Bone marrow (tissue), 2 donors: ENCODE measurements at places on chromosomes 3 and 15.

GRCh38 chr15:68691705-68692104, 112.9 kb downstream of the CORO2B start:
- no peak for DNase-seq

DNA sequence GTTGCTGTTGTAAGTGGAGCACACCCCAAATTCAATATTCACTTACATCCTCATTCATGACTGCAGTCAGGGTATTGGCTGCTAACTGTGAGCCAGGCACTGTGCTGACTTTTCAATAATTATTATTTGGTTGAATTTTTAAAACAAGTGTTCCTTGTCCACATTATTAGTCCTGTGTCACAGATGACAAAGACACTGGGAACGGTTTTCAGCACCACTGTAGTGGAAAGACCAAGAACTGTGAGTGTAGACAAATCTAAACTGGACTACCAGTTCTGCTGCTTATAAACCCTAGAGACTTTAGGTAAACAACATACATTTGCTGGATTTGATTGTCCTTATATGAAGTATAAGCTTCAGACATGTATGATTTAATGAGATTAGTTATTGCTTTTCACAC, 197.7 kb upstream of the ROBO2 start:
- DNase-seq: no peak

GRCh38 chr3:9384141-9384828, 13.1 kb upstream of the SETD5 start:
- DNase-seq: no peak

GRCh38 chr3:60391292-60391691, 860.0 kb downstream of the FHIT start:
- DNase-seq: no peak

DNA sequence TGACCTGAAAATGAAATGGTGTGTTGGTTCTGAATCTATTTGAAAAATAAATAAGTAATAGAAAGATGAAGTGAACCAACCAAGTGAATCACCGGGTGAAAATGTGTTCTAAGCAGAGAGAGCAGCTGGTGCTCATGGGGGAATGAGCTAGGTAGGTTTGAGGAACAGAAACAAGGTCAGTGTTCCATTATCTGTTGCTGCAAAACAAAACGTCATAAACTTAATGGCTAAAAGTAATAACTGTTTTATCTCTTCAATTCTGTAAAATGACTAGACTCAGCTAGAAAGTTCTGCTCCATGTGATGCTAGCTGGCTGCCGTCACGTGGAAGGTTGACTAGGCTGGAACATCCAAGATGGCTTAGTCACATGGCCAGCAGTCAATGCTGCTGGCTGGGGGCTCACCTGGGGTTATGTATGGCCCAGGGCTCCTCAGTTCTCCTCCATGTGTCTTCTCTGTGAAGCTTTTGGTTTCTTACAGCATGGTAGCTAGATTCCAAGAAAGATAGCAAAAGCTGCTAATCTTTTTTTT, 13.3 kb upstream of the SH3BP5 start:
- DNase-seq: no peak

- no peak for DNase-seq
Measured at GRCh38 chr3:14935592-14936345, 11.6 kb upstream of the NR2C2 start.

DNA sequence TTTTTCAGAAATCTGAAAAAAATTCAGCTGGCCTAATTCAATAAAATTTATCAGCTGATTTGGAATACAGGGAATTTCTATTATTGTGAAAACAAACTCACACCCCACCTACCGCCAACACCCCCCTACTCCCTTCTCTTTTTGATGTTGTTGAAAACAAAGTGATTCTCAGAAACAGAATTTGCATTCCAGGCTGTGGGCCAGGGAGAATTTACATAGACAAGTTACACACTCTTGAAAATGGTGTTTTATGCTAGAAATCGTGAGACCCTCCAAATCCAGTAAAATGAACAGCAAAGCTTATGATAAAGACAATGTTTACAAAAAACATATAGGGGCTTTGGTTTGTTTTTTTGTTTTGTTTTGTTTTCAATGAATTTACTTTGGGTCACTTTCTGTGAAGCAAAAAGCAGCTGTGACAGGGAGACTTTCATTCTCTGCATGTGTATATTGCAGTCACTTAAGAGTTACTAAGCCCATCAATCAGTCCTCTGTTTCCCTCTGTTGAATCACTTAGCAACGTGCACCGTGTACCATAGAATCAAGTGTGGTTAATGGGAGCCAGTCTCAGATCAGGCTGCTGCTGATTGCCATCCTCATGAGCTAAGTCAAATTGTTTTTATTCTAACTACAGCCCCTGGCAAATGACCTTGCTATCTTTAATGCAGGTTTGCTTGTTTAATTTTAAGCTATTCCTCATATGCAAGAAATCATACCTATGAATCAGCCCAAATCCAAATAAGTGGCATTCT, 159.8 kb downstream of the ALCAM start:
- DNase-seq: no peak

DNA sequence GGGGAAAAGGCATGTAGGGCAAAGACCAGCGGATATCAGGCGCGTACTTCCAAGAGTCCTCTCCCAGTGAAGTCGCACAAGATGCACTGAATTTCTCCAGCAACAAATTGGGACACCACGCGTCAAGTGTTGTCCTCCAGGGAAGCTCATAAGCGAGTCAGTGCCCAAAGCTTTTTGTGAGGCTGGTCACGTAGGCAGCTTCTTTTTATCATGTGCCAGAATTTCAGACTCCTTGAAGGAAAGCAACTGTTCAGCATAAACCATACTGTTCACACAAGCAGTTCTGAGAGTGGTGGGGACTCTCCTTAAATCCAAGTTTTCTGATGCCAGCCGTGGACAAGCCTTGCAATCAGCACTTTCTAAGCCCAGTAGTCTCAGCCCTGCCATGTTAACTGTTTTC, 10.1 kb upstream of the FSTL1 start:
- no peak for DNase-seq

DNA sequence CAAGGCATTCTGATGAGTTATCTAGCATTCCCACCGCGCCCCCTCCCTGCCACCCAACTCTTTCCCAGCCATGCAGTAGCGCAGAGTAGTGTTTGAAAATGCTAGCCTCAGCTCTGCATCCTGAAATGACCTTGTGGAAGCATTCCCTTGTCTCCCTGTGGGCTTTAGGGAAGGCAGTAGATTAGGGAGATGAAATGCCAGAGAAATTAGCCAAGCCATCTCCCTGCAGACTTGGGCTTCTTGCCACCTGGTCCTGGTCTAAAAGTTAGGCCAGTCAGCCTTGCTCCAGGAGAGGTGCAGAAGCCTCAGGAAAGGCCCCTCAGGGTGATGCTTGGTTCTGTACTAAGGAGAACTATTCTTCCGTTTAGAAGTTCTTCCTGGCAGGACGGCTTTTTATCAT, 231.2 kb downstream of the CACNA2D3 start:
- DNase-seq: no peak

GRCh38 chr3:100024520-100025303, 89.6 kb downstream of the FILIP1L start:
- DNase-seq: no peak

GRCh38 chr3:179150610-179151009, 2.5 kb downstream of the PIK3CA start:
- DNase-seq: no peak

- DNase-seq: no peak
Measured at GRCh38 chr15:95968856-95969255, 361.6 kb upstream of the NR2F2 start.

DNA sequence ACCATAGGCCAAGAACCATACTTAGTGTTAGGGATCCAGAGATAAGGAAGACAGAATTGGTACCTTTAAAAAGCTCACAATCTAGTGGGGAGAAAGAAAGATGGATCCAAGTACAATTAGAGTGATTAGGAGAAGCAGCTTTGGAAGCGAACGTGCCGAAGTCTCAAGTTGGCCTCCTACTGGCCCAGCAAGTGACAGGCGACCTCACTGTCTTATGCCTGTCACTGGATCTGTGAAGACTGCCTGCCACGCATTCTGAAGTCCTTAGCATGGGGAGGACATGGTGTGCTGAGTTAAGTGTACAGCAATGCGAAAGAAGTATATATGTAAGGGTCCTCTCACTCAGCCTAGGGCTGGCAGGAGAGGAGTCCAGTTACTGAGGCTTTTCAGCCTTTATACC, 141.0 kb downstream of the GABRB3 start:
- no peak for DNase-seq

- DNase-seq: no peak
Measured at GRCh38 chr3:18113417-18113816, 311.7 kb downstream of the SATB1 start.

- no peak for DNase-seq
Measured at GRCh38 chr15:43941555-43941954, 114.8 kb downstream of the WDR76 start.

DNA sequence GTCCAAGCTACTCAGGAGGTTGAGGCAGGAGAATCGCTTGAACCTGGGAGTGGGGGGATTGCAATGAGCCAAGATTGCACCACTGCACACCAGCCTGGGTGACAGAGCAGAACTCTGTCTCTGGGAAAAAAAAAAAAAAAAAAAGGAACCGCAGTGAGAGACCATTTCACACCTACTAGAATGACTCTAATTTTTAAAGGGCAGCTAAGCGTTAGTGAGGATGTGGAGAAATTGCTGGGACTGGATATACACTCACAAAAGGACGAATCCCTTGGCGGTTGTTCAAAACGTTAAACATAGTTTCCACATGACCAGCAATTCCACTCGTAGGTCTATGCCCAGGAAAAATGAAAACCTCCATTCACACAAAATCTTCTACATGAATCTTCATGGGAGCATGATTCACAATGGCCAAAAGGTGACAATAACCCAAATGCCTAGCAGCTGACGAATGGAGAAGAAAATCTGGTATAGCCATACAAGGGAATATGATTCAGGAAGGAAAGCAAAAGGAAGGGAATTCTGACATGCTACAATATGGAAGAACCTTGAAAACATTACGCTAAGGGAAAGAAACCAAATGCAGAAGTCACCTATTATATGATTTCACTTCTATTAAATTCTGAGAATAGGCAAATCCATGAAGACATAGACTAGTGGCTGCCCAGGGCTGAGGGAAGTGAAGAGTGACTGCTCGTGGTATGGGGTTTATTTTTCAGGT, 127.0 kb downstream of the CHSY1 start:
- DNase-seq: no peak

DNA sequence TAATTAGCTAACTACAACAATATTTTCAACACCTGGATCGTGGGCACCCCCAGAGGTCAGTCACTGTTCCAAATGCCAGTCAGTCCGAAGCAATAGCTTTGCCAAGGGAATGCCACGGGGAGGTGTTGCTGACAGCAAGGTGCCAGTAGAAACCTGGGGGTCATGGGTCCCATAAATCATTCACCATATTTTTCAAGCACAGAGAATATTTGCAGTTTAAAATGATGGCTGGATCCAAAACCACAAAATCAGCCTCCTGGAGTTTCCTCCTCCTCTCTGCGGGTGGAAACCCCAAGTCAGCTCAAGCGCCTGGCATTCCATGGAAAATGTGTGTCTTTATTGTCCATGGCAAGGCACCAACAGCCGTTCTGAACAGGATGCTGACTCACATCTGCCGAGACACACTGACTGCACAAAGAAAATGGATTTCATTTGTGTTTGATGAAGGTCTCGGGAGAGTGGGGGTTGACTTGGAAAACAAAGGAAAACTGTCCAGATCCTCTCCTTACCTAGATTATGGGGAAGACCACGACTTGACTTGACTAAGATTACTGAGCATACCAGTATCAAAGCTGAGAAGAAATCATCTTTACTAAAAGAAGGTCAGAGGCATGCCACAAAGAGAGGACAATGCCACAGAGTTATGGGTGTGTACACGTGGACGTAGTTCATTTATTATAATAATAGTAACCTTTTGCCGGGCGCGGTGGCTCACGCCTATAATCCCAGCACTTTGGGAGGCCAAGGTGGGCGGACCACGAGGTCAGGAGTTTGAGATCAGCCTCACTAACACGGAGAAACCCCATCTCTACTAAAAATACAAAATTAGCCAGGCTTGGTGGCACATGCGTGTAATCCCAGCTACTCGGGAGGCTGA, 26.4 kb downstream of the ANXA2 start:
- DNase-seq: no peak

DNA sequence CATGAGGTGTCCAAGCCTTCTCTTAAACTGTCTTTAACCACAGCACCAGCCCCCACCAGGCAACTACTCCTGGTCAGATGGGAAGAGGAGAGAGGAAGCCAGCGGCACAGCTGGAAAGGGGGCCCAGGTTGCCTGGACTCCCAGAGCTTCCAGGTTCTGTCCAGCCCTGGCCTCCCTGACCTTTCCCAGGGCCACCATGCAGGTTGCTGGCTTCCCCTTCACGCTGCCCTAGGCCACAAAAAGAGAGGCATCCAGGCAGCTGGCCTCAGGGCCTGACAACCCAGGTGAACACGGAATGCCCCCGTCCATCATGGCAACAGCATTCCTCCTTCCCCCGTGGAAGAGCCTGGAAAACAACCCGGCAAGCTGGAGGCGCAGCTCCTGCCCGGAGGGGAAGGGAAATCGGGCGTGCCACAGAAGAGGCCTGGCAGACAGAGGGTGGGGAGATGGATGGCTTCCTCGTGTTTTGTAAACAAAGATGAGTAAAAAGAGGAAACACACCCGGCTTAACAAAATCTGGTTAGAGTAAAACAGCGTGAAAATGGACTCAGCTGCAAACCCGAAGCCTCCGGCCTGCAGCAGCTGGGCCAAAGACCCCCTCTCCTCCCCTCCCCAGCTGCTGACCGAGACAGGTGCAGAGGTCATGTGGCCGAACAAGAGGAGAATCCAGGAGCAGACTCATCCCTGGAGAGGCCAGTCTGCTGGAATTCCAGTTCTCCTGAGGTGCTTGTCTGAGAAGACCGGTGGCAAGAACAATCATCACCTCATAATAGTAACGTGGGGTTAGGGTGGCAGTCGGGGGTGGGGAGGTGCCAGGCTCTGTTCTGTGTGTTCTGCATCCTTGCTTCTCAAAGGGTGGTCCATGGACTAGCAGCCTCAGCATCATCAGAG, 15.5 kb downstream of the BMF start:
- DNase-seq: peak; percentile 57

DNA sequence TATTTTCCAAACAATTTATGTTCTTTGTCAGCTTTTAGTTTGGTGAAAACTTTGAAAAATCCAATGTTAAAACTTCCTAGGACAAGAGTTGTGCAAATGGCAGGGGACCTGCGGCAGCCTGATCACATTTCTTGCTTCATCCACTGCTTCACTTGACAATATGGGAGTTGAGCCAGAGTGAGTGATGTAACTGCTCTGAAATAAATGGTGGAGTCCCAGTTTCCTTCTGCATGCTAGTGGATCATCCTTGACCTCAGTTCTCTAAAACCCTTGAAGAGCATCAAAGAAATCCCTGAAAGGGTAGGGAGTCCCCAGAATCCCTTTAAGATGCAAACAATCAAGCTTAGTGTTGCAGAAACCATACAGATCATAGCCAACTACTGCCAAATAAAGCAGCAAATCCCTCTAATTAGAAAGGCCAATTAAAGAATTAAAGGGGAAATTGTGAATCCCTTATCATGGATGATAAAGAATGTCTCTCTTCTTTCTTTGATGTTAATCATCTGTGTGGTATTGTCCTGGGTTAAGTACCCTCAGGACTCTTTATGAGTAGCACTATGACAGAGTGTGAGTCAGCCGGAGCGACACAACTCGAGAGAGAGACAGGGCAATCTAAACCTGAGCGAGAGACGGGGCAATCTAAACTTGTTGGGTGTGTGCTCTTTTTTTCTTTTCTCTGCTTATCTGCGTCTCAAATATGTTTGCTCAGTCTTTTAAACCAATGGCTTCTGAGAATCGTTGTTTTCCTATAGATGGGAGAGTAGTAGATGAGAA, 41.8 kb upstream of the GAP43 start:
- DNase-seq: no peak
